SHP77 (cell line): ENCODE measurements at places on chromosomes 13 and 19.

DNA sequence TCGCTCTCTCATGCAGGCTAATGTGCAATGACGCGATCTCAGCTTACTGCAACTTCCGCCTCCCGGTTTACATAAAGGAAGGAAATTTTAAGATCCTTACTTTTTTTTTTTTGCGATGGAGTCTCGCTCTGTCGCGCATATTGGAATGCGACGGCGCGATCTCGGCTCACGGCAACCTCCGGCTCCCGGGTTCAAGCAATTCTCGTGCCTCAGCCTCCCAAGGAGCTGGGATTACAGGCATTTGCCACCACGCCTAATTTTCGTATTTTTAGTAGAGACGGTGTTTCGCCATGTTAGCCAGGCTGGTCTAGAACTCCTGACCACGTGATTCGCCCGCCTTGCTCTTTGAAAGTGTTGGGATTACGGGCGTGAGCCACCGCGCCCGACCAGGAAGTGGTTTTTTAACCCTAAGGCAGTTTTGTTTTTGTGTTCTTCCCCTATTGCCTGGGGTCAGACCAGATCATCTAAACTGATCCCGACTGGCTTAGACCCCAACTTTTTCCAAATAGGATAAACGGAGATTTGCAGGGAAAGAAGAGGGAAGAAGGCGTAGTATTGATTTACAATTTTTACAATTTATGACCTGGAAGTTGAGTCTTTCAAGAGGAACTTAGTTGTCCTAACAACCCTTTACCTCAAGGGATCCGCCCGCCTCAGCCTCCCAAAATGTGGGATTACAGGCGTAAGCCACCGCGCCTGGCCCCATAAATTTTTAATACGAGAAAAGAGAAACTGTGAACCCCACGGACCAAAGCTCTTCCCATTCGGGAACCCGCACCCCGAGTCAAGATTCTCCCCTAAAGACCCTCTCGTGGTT lies 142.0 kb downstream of the ZNF737 start:
- DNase-seq, result no peak

DNA sequence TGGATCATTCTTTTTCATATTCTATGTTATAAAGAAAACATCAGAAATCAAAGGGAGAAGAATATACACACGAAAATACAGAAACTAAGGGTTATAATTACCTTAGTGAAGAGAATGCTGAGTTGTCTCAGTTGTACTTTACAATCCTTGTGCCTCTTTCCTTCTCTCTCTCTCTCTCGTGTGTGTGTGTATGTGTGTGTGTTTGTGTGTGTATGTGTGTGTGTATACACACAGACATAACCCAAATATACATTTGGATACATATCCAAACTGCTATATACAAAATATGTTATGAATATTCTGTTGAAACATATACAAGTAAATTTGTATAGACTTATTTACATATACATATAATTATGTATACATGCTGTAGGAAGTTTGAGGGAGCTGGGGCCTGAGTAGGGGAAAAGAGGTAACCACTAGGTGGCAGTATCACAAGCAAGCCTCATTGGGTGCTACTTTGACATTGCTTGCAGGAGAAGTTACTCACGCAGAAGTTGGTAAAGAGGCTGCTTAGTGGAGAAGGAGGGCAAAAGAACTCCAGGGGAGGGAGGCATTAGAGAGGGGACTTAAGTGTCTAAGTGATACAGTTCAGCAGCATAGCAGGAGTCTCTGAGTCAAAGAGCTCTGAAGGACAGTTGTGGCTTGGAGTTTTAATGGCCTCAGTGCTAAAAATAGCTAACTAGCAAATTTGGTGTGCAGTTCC lies 465.1 kb upstream of the PCDH20 start:
- peak; percentile 2 for DNase-seq

DNA sequence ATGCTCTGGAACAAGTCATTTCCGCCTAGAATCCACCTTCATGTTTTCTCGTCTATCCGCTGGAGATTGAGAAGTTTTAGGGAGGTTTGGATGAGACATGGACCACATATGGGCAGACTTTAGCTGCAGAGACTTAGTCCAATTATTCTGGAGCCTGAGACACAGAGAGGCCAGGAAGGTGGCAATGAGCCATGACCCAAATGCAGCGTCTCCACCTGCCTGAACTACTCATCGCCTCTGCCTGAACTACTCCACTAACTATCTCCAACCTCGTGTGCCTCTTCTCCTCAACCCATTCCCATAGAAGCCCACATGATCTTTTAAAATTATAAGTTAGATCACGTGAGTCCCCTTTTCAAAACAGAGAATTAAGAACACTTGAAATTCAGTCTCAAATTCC lies 5.6 kb downstream of the PLEKHA4 start:
- no peak for DNase-seq

DNA sequence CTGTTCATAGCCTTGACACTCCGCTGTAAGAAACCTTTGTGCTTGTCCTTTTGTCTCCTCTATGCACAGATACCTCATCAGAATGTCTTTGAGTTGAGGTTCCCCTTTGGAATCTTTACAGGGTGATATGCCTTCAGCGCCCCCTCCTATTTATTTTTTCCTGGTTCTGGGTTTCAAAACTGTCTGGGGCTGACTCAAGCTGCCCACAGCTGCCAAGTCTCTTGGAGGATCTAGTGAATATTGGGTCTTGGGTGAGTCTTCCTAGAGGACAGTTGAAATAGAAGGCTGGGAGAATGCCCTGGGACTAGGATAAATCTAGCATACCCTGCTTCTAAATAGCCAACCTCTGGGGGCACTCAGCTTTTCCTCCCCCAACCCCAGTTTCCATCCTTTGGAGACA lies 930 bp downstream of the ZNF136 start:
- DNase-seq, result no peak

- no peak for DNase-seq
Measured at GRCh38 chr13:41490371-41491015, 33.1 kb downstream of the RGCC start.

GRCh38 chr13:25980255-25980654 lies 71.6 kb downstream of the SHISA2 start:
- peak; percentile 22 for DNase-seq

DNA sequence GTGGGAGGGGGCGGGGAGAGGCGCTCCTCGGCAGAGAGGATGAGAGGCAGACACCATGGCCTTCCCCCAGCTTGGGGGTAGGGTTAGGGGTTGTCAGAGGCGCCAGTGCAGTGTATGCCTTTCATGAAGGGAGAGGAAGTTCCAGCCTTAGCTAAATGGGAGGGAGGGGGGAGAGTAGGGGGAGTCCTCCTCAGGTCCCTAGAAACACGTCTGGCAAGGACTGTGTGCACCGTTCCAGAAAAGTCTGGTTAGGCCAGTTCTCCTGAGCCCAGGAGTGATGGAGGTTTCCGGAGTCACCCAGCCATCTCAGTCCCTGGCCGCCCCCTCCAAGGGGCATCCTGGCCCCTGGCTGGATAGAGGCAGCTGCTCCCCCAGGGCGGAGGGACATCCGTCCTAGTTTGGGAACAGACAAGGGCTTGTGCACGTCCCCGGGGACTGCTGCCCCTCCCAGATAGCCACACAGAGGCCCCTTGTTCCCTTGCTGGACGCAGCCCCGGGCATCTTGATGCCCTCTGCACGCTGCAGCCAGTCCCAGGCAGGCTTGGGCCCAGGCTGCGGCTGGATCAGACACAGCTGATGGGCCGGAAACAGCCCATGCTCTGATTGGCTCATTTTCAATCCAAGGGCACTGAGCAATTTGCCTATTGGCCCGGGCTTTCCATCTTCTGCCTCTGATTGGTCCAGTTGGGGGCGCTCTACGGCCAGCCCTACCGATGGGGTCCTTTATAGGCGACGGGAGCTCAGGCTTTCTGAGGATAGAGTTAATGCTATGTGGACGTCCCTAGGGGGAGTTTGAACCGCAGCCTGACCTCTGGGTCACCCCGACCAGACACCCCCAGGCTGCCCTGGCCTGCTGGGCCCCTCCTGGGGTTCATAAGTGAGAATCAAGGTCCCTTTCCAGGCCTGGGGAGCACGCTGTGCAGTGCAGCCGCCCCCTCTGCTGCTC lies 3.8 kb downstream of the S1PR2 start:
- DNase-seq, result no peak

GRCh38 chr19:6685482-6685881 lies 15.5 kb upstream of the TNFSF14 start:
- DNase-seq, result no peak

DNA sequence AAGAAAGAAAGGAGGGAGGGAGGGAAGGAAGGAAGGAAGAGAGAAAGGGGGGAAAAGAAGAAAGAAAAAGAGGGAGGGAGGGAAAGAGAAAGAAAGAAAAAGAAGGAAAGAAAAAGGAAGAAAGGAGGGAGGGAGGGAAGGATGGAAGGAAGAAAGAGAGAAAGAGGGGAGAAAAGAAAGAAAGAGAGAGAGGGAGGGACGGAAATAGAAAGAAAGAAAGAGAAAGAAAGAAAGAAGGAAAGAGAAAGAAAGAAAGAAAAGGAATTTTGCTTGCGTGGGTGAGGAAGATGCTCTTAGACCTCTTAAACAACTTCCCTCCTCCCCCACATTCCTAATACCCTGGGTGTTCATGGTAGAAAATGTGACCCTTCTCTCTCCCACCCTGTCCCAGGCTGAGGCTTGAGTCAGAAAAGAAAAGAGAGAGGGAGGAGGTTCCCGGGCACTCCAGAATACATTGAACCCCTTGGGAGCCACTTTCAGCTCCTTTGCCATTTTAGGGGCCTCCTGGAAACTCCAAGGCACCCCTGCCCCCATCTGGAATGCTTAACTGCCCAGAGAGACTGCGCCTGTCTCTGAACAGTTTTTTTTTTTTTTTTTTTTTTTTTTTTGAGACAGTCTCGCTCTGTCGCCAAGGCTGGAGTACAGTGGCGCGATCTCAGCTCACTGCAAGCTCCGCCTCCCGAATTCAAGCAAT lies 9.2 kb upstream of the KANK3 start:
- no peak for DNase-seq

GRCh38 chr13:57865600-57866294 lies 234.2 kb downstream of the PCDH17 start:
- DNase-seq, result no peak

- DNase-seq, result no peak
Measured at GRCh38 chr13:101623470-101624209, 171.2 kb downstream of the ITGBL1 start.

DNA sequence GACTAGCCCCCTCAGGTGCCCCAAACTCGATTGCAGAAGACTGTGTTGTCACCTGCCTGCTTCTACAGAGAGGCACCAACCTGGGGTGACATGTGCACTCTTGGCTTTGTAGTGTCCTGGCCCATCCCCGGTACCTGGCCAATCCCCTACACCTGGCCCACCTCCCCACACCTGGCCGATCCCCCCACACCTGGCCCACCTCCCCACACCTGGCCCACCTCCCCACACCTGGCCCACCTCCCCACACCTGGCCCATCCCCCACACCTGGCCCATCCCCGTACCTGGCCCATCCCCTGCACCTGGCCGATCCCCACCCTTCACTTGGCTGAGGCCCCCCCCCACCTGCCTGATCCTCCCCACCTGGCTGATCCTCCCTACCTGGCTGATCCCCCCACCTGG lies 25.4 kb downstream of the ATP11A start:
- no peak for DNase-seq

- DNase-seq, result no peak
Measured at GRCh38 chr13:106129993-106130392, 405.5 kb downstream of the EFNB2 start.

DNA sequence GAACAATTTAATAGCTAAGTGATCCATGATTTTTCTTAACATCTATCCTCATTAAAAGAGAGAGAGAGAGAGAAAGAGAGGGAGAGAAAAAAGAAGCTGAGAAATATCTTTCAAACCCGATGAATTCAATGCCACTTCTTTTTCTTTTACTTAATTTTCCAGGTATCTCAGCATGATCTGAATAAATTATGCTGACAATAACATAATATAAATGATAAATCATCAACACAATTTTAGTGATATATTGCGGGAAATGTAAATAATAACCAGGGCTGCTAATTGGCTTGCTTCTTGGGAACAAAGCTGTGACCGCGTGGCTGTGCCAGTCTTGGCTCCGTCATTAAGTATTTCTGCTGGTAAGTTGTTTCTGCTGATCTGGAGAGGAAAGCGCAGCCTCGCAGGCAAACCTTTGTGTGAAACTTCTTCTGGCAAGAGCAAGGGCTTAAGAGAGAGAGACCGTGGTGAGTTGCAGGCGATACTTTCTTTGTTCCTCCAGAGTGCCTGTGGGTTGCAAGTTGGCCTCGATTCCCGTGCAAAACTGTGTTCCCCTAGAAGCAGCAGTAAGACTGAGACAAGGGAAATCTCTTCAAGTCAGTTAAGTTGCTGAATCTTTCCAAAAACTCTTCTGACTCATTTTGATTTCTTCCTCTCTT lies 489.1 kb upstream of the TSHZ3 start:
- no peak for DNase-seq

- no peak for DNase-seq
Measured at GRCh38 chr13:33940898-33941297, 122.9 kb downstream of the RFC3 start.

DNA sequence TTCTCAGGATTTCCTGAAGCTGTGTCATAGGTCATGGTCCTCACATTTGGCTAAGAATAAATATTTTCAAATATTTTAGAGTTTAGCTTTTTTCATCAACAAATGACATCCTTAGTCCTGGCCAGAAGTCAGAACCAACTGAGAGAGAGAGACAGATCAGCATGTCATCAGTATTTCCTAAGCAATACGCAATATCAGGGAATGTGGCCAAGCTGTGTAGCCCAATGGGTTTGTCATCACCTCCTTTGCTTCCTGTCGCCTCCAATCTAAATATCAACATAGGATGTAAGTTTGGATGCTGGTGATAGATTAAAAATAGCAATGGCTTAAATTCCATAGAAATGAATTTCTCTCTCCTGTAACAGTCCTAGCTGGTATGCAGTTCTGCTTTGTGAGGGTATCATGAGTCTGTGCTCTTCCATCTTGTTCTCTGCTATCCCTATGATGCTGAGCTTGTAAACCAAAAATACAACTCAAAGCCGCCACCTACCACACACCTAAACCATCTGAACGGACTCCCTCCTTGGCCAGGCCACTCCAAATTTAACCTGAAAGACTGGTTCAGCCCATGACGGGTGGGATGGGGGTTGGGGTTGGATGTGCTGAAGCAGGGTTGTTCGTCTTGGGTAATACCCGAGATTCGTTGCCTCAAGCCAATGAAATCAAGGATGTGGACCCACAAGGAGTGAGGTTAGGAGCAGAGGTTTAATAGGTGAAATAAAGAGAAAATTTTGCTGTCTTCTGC lies 10.0 kb upstream of the IGSF23 start:
- no peak for DNase-seq

DNA sequence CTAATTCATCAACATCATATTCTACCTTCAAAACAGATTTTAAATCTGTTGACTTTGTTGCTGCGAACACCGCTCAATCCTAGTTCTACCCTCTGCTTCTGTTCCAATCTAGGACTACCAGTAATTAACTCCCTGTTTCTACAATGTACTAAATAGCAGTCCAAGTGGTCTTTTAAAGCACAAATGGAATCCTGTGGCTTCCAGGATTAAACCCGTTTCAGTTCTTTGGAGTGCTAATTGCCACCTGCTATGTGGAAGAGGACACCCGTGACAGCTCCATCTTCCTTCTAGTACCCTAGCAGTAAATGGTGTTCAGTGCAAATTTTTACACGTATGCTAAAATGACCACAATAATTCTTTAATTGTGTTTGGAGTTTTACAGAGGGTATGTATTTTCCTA lies 232.1 kb downstream of the TDRD3 start:
- no peak for DNase-seq
